ENCODE measurements at places on chromosomes 2 and 18.
A peak's percentile ranks its signal among the peaks of the same experiment; 100 is the strongest.

DNA sequence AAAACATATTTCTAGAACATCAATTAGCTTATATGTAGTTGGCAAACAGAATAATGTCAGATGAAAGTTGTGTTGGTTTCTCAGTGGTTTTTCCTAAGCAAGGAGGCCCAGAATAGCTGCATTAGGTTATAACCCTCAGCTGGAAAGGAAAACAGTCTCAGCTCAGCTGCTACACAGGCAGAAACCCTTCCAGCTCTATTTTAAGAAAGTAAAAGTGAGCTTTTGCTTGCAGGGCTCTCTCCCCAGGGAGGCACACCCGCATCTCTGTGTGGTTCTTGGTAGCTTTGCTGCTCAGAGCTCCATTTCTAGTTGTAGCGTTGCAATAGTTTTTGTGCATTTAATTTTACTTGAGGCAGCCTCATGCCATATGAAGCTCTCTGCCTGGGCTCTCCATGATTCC, 54.6 kb downstream of the PIKFYVE start:
- DNase-seq, result no peak

- no peak for DNase-seq
Measured at GRCh38 chr2:30584116-30584515, 137.1 kb downstream of the LCLAT1 start.

DNA sequence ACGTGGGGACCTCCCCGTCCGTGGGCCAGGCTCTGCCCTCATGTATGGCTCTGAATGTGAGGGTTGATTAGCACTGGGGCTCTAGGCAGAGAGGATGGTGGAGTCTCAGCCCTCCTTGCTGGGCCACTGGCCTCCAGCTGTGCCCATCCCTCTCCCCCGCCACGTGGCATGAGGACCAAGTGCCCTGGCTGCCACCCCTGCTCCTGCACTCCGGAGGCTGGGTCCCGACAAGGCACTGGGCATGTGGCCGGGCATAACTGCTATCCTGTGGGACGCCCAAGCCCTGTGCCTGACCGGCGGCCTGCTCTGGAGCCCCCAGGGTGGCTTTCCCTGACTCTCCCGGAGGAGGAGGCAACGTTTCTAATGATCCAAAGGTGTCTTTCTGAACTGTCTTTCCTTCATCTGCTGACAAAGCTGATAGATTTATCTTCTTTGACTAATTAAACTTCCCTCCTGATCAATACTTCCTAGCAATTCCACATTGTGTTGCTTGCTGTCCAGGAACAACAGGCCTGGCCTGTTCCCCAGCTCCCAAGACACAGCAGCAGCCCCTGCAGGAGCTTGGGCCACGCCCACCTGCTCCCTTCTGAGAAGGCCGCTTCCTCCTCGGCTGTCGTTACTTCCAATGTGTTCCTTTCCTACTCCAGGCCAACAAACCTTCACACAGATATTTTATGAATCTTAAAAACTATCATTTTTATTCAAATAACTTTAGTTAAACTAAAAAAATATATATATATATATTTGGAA, 132.0 kb downstream of the SNTG2 start:
- no peak for DNase-seq

GRCh38 chr2:23944527-23944926, 4.3 kb downstream of the UBXN2A start:
- no peak for DNase-seq

GRCh38 chr18:26963292-26963691, 97.8 kb upstream of the AQP4 start:
- DNase-seq, result no peak

- no peak for DNase-seq
Measured at GRCh38 chr2:61633250-61633649, 95.1 kb upstream of the XPO1 start.

GRCh38 chr2:228869636-228870264, 401.3 kb downstream of the PID1 start:
- no peak for DNase-seq

DNA sequence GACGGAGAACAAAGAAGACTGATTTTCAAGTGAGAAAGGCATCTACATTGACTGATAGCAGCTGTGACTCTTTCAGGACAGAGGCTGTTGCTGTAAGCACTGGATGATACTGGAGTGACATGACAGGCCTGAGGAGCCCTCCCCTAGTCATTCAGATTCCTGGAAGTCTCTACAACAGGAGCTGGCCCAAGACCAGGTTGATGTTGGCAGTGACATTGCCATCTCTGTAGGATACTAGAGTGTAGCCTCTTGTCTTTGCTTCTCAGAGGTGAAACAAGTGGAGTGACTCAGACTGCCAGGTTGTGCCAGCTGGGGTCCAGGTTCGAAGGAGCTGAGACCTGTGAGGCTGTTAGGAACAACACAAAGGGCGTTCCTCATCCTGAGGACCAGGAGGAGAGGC, 44.7 kb upstream of the SH3RF3 start:
- DNase-seq, result no peak

DNA sequence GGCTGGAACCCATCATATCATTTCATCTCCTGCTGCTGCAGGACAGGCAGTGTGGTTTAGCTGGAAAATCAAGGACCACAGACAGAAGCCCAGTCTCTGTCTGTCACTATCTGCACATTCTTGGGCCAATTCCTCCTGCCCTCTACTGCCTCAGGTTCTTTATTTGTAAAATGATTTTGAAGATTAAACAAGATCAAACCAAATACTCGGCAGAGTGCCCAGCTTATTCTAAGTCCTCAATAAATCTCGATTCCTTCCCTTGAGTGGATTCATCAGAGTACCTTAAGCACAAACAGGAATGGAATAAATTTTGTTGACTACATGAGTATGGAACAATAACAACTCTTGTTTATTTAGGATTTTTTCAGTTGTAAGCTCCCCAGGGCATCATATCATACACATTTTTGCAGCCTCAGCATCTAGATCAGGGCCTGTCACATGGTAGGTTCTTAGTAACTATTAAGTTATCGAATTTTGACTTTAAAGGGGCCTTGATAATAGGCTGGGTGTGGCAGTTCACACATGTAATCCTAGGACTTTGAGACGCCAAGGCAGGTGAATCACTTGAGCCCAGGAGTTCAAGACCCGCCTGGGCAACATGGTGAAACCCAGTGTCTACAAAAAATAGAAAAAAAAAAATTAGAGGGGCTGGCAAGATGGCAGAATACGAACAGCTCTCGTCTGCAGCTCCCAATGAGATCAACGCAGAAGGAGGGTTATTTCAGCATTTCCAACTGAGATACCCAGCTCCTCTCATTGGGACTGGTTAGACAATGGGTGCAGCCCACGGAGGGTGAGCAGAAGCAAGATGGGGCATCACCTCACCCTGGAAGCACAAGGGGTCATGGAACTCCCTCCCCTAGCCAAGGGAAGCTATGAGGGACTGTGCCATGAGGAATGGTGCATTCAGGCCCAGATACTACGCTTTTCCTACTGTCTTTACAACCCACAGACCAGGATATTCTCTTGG, 11.1 kb downstream of the RHOB start:
- no peak for DNase-seq

DNA sequence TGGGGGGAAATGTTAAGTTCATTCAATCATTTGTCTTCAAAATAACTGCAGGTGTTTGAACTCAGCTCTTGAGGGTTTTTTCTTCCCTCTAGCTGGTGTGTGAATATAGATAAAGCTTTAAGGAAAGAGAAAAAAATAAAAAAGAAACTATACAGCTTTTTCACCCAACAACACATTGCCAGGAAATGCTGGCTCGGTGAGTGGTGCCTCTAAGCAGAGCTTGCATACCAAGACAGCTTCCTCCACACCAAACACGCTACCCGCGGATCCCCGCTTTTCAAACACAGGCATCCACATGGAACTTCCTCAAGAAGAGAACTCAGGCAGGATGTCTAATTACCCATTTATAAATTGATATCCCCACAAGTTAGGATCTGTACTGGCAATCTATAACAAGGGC, 69.8 kb upstream of the TANK start:
- peak; percentile 52 for DNase-seq

DNA sequence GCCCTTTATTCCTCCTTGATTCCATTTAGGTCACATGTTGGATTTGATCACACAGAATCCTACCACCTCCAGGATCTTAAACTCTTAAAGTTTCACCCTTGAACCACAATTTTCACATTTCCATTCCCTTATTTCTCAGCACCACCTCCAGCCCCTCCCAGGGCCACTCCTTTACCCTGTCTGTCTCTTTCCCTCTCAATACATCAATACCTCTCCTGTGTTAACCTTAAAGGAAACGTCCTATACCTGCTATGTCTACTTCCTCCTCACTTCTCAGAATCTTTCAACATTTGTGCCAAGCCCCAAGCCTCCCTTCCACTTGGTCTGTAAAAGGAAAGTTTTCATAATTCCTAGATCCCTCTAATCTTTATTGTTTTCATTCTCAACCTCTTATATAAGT, 158.8 kb downstream of the BAZ2B start:
- no peak for DNase-seq

GRCh38 chr2:190978389-190979053, 35.5 kb downstream of the STAT1 start:
- DNase-seq, result peak; percentile 57

- DNase-seq, result peak; percentile 78
Measured at GRCh38 chr2:74740741-74741431, 86.8 kb downstream of the SEMA4F start.

- DNase-seq, result no peak
Measured at GRCh38 chr2:66460031-66460430, 25.1 kb downstream of the MEIS1 start.
